Breast epithelium (tissue), 4 donors: ENCODE measurements at places on chromosomes 5 and 9.

GRCh38 chr5:173451651-173452050 is 123.4 kb upstream of the STC2 start:
- no peak for DNase-seq

DNA sequence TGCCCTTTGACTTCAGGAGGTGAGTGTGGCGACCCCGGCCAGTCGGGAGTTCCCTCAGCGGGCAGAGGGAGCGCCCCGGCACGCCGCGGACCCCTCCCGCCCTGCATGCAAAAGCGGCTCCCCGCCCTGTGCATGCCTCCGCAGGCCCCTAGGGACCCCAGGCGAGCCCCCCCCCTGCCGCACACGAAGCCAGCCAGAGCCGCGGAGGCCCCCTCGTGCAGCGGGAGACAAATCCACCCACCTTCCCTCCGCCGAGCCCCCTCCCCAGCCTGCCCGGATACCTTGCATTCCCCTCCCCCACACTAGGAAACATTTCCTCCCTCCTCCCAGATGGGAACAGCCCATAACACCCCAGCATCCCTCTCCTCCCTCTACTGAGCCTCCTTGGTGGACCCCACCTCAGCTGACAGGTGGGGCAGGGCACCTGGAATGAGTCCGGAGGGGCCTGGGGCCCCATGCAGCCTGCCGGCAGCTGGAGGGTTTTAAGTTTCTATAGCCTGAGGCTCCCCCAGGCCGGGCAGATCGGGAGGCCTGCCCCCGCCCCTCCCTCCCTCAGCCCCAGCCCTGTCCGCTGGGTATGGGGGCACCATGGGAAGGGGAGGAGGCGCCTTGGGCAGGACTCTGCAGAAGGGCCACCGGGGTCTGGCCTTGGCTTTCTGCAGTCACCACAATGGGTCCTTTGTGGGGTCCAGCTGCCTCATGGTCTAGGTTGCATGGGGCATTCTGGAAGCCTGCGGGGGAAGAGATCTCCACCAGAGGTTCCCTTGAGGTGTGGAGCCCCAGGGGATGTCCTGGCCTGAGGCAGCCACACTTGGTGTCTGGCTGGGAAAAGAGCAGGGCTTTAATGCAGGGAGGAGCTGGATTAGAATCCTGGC is 601 bp downstream of the ERGIC1 start:
- no peak for DNase-seq

- no peak for DNase-seq
Measured at GRCh38 chr5:6493681-6494454, 45.2 kb downstream of the UBE2QL1 start.

GRCh38 chr9:136535070-136535469 is 10.8 kb downstream of the NOTCH1 start:
- no peak for DNase-seq

GRCh38 chr5:180642181-180642775 is 7.1 kb downstream of the FLT4 start:
- DNase-seq = no peak

DNA sequence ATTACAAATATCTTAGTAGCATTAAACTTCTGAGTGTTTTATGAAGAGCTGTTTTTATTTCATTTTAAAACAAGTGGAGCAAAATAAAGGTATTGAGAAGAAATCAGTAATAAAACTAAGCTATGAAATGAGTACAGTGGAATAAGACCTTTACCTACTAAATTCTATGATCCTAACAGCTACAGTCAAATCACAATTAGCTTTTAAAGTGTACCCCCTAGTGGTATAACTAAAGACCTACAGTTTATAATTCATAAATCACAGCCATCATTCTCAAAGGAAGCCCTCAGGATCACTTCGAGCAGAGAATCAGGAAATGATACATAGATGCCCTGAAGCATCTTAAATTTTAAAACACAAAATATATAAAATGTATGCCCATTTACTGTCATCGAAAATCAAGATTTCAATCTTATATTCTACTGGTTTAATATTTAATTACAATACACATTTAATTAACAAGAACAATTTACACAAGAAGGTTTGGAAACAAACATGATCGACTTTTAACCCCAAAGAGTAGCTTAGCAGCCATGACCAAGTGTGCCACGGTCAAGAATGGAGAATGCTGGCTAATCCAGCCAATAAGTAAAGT is 12.3 kb downstream of the CCNH start:
- DNase-seq = no peak

DNA sequence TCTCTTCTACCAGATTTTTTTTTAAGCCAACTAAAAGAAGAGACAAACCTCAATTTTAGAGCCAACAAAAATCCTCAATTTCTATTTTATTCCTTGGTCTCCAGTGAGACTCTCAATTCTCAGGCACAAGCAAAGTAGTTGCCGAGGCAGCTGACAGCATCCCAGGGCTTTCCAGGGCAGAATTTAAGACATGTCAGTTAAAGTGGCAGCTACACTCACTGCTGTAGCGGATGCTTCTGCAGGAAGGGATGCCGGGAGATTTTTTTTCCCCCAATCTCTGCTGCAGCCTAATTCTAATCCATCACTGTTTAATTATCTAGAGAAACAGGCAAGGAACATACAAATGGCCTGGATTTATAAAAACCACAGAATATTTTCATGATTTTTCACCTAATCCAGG is 57.0 kb downstream of the TTC39B start:
- no peak for DNase-seq

GRCh38 chr5:124227914-124228313 is 518.5 kb downstream of the ZNF608 start:
- DNase-seq = no peak

GRCh38 chr5:178069909-178070308 is 43.4 kb upstream of the N4BP3 start:
- no peak for DNase-seq

DNA sequence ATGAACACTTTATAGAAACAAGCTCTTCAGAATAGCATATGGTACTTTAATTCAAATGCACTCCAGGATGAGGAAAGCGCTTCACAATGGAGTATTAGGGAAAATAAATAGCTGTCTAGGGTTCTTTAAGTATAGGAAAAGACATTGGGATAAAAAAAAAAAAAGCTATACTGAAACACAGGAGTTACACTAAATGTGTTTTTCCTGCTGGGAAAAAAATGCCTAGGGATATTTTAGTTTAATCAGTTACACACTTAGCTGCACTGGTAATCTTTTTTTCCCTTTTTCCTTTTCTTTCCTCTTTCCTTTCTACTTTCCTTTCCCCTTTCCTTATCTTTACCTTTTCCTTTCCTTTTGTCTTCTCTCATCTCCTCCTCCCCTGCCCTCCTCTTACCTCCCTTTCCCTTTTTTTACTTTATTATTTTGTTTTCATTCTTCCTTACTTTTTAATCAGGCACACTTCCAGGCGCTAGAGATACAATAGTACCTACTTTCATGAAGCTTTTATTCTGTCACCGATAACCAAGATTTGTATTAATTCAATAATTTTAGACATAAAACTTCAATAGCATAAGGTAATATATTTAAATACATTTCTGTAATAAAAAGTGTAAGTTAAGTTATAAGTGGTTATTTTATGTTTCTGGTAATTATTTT is 758.7 kb downstream of the CDH18 start:
- DNase-seq = no peak

DNA sequence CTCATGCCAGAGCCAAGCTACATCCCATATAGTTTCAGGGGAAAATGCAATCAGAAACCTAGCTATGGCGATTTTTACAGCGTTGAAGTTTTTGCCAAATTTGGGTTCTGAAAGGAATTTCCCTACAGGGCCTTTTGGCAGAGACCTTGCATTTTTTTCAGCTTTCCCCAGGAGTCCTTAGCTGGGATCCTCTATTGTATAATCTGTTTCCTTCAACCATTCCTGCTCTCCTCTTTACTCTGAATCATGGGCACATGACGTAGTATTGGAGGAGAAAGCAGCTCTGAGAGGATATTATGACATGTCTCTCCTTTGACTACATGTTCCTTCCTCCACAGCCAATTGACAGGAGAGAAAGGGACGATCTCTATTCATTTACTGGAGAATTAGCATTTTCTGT is 118.5 kb upstream of the ERCC6L2 start:
- DNase-seq = peak; percentile 26

DNA sequence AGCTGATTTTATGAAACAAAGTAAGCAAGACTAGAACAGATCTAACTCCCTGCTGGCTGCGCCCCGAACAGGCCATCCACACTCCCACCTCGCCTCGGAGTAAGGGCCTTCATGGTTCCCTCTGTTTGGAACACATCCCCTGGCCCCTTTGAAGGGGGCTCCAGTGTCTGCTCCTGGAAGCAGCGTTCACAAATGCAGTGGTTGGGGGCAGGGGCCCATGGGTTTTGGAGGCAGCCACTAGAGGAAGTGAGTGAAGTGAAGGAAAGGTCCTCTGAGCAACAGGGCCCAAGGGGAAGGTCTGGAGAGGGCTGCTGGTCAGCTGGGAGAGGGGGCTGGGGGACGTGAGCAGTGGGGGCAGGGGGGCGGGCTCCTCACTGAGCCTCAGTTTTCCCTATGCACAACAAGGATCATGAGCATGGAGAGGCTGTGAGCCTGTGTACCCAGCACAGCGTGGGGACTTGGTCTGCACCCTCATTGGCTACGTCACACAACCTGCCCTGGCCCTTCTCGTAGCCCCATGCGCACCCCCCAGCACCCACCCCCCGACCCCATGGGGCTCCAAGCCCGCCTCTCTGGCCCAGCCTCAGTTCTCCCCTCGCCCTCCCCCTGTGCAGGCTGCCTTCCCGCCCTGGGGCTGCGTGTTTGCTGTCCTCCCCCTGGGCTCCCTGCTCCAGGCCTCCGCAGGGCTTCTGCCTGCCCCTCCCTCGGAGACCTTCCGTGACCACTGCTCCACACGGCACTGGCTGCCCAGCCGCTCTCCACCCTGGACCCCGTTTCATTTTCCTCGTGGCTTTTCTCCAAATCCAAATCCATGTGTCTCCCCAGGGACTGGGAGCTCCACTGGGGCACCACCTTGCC is 39.5 kb downstream of the RASGEF1C start:
- no peak for DNase-seq

DNA sequence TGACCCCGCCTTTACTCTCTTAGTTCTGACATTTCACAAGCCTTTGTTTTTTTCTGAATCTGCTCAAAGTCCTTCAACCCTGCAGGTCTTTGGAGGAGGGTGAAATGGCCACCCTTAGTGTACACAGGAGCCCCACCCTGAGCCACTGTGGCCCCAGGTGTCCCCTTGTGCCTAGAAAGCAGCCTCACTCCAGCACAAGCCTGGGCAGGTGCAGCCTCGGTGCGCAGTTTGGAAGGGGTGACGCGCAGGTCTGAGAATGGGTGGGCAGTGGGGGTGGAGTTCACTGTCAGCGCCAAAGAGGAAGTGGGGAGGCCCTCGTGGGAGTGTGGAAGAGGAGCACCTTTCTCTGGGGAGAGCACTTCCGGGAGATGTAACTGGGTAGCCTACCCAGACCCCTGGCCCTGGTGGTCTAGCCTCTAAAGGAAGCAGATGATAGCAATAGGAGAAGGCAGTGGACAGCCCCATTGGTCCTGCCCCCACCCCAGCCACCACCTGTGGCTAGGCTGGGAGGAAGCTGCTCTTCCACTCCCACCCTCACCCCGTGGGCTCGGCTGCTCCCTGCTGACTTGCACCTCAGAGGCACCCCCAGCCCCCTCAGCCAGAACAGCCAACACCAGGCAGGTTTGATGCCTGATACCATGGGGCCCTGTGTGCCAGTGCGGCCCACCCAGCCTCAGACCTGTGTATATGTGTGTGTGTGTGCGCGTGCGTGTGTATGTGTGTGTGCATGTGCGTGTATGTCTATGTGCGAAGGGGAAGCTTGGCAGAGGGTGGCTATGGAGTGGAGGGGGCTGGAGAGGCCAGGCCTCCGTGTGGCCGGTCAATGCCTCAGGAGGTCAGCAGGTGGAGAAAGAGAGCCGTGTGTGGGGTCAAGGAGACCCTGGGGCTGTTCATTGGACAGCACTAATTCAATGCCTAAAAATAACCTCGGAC is 16.8 kb upstream of the DAB2IP start:
- no peak for DNase-seq

DNA sequence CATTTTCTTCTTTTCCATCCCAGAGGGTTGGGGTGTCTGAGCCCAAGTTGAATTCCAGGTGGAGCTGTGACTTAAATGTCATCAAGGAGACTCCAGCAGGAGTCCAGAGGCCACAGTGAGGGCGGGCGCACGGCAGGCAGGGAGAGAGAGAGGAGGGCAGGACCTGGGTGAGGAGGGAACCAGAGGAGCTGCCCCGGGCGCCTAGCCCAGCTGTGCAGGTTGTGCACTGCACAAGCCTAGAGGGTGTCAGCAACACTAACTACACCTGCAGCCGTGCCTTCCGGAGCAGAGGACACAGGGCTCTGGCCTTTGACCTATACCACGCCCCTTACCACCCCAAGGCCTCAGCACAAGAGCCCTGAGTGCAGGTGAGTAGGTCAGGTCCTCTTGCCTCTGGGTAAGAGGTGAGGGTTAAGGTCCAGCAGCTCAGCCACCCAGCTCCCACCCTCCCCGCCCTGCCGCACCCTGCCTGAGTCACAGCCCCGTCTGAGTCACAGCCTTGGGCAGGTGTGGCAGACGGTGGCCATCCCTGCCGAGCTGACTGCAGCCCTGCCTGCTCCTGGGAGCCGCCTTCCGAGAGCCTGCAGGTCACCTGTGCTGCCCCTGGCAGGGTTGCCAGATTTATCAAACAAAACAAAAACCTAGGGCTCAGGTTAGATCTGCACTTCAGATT is 6.4 kb upstream of the AGPAT2 start:
- peak; percentile 79 for DNase-seq

GRCh38 chr5:55176176-55176818 is 3.3 kb upstream of the CDC20B start:
- no peak for DNase-seq
